ENCODE measurements at places on chromosomes 4 and X.

DNA sequence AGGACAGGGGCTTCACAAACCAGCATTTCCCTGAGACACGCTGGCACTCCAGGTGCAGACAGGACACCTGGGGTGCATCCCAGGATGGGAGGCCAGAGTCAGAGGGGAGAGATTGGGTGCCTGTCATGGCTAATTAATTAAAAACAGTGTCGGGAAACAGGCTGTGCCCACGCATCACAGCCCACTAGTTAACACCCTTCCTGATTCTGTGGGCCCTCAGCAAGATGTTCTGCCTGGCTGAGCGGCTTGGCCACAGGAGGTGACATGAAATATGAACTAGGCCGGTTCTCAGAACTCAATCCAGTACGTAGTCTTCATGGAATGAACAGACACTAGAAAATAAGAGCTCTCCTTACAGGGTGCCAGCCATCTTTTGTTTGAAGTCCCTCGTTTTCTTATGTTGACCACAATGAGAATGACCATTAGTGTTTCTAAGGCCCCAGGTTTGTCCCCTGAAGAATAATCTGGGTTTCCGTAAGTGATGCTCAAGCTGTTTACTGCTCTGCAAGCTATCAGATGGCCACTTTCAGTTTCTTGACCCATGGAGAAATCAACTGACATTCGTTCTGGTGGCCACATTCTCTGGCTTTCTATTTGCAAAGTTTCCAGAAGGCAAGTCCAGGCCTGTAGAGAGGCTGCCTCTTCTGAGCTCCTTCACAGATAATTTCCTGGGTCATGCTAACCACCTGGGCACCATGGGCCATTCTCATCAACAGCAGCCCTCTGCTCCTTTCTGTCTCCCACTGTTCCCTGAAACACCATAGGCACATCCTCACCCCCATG is 72.3 kb downstream of the SLC34A2 start:
- DNase-seq = no peak

DNA sequence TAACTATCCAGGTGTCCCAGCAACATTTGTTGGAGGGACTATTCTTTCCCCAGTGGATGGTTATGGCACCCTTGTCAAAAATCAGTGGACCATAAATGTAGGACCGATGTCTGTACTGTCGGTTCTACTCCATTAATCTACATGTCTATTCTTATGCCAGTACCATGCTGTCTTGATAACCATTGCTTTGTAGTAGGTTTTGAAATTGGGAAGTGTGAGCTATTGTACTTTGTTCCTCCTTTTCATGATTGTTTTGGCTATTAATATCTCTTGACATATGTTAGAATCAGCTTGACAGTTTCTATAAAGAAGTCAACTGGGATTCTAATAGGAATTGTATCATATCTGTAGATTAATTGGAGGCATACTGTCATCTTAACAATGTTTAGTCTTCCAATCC is 112.7 kb downstream of the HNRNPD start:
- no peak for DNase-seq

GRCh38 chr4:26208237-26208994 is 112.4 kb upstream of the RBPJ start:
- DNase-seq = no peak

- no peak for DNase-seq
Observed at GRCh38 chrX:55135171-55135570, 46.4 kb downstream of the PAGE2 start.

GRCh38 chrX:153882086-153882498 is 3.9 kb downstream of the L1CAM start:
- DNase-seq = no peak

- no peak for DNase-seq
Observed at GRCh38 chr4:136935305-136935704, 597.0 kb downstream of the PCDH18 start.

GRCh38 chrX:119523664-119524184 is 41.5 kb downstream of the STEEP1 start:
- DNase-seq = no peak

- DNase-seq = no peak
Observed at GRCh38 chr4:108751321-108751720, 11.5 kb downstream of the ETNPPL start.

DNA sequence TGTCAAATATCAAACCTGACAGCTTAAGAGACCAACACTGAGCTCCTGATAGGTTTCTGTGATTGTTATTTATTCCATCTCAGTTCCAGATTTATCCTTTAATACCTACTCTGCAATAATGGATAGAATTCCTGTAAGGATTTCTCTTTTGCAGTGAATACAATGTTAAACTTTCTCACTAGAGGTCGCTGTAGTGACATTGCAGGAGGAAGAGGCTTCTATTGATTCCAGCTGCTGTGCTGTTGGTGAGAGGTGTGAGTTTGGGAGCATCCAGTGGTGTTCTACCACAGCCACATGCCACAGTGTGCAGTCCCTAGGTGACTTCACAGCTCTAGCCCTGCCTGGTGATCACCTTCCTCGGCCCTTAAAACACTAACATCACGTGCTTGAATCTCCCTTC is 34.6 kb upstream of the DCAF8L2 start:
- no peak for DNase-seq

DNA sequence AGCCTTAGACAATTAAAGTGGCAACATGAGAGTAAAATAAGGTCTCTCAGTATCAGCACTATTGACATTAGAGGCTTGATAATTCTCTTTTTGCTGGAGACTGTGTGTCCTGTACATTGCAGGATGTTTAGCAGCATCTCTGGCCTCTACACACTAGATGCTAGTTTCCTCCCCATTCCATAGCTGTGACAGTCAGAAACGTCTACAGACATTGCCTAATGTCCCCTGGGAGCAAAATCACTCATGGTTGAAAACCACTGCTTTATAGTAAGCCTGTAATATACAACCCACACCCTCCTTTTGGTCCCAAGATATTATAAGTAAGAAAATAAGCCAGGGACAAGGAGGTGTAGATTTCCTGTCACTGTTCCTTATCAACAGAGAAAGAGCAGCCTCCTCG is 166.0 kb downstream of the FRMPD4 start:
- DNase-seq = no peak

- no peak for DNase-seq
Observed at GRCh38 chr4:185566425-185566824, 31.1 kb upstream of the PDLIM3 start.

GRCh38 chr4:31370866-31371465 is 650.8 kb downstream of the PCDH7 start:
- no peak for DNase-seq

DNA sequence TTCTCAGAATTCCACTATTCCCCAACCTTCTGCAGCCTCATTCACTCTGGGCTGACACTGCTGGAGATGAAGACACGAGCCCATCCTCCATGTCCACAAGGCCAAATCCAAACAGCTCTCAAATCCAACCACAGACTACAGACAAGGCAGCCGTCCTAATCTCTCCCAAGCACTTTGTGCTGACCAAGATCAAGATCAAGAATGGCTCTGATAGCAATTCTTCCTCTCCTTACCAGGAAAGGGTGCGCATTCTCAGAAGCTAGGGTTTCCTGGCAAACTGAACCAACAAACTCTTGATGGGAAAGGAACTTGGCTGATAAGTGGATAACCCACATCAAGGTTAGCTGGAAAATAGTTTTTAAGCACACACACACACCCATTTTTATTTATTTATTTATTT is 26.5 kb downstream of the RELL1 start:
- no peak for DNase-seq

DNA sequence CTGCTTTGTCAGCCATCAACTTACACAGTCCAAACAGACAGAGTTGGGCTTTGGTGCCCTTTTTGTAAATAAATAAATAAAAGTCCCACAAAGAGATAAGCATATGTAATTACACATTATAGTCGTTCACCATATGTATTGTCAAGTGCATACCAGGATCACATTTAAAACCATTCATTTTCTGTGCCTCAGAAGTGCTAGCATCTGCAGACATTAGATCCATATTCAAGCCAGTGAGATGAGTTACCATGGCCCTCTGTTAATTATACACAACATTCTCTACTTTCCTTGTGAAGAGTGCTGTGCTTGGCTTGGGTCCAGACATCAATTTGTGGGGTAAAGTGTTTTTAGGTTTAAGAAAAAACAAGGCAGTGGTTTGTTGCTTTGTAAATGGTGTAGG is 76.8 kb downstream of the ENOX2 start:
- DNase-seq = no peak

DNA sequence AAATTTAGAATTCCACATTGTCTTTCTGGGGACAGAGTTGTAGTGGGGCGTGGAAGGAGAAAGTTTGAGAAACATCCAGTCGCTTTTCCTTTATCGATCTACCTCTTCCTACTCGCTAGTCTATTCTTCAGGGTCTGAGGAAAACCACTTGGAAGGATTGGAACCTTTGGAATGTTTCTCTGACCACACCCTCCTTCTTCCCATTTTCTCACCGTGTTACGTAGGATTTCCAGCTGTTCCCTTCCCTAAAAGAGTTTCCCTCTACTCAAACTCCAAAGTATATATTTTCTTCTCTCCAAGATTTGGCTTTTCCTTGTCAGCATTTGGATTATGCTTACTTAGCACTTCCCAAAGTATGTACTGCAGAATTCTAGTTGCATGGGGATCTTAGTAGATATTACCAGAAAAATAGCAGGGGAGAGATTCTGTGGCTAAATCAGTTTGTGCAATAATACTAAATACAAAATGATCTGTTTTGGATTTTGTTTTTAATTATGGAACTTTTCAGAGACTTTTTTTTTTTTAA is 4.9 kb downstream of the ENPEP start:
- DNase-seq = no peak

- no peak for DNase-seq
Observed at GRCh38 chr4:8293131-8293975, 23.8 kb downstream of the HTRA3 start.

DNA sequence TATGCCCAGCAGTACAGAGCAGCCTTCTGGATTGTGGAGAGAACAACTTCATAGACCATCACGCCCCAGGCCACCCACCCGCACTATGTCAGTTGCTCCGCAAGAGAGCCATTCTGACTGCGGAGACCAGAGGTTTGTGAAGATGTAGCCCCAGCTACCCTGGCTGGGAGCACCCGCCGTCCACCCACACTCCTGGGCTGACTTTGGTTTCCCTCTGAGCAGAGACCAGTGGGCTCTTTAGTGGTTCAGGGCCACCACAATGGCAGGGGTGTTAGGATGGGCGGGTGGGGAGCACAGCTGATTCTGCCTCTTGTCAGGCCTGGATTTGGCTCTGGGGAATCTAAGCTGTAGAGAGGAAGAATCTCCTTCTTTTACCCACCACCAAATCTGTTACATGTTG is 313.4 kb downstream of the LDB2 start:
- DNase-seq = no peak

GRCh38 chr4:126778348-126778747 is 854.4 kb upstream of the INTU start:
- no peak for DNase-seq

DNA sequence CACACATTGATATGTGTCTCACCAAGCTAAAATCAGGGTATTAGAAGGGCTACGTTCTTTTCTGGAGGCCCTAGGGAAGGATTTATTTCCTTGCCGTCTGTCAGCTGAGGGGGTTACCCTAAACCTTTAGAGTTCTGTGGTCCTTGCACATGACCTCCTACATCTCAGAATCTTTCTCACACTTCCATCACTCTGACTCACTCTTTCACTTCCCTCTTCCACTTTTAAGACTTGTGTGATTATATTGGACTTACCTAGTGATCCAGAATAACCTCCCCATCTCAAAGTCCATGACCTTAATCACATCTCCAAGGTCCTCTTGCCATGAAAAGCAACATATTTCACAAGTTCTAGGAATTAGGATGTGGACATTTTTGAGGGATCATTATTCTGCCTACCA is 53.6 kb upstream of the FUNDC1 start:
- no peak for DNase-seq

- no peak for DNase-seq
Observed at GRCh38 chrX:120726294-120726693, 96.4 kb upstream of the C1GALT1C1 start.

DNA sequence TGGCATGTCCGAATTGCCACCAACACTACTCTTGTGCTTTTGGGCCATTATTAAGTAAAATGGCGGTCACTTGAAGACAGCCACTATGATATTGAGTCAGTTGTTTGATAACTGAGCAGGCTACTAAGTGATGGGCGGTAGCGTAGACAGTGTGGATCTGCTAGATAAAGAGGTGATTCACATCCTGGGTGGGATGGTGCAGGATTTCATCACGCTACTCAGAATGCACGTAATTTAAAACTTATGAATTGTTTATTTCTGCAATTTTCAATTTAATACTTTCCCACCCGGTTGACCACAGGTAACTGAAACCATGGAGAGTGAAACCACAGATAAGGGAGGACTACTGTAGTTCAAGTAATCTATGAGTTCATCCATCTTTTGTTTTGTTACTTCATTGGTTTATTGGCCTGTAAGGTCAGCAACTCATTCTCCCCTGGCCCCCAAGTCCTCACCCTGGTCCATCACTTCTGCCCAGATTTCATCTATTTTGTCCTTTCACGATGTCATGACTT is 2.9 kb downstream of the ARAF start:
- no peak for DNase-seq

GRCh38 chr4:3044870-3045819 is 29.2 kb downstream of the HTT-AS start:
- DNase-seq = peak; percentile 59

DNA sequence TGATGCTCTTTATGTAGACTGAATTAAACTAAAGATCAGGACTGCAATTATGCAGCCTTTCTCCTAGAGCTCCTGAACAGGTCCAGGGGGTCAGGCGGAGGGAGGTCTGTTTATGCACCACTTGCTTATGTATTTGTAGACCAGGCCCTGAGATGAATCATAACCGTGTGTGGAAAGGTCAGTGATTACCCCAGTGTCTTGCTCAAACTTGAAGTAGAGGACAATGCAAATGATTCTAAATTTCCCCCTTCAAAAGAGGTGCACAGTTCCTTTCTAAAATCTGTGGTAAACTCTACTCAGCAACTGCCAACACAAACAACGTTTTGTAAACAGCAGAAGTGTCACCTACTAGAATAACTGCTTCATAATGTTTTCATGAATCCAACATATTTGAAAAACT is 13.0 kb upstream of the TBC1D9 start:
- no peak for DNase-seq

GRCh38 chr4:95204873-95205272 is 343.9 kb downstream of the UNC5C start:
- DNase-seq = no peak

DNA sequence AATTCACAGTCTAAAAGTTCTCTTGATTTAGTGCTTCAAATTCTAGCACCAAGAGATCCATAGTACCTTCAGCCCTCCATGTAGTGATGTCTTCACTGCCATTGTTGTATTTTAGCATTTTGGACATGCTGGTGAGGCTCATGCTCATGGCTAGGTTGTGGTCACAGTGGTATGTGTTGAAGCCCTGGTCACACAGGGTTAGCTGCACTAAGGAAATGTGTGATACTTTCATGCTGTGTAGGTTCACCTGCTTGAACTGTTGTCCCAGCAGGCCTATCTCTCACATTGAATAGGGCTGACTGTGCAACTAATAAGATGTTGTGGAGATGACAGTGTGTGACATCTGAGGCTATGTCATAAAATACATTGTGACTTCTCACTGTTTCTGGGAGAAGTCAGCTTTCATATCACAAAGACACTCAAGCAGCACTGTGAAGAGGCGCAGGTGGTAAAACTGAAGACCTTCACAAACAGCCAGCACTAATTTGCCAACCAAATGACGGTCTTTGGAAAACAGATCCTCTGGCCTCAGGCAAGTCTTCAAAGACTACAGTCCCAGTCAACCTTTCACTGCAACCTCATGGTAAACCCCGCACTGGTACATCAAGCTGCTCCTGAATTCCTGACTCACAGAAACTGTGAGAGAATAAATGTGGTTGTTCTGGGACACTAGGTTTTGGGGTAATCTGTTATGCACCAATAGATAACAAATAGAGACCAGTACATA is 17.4 kb upstream of the ADH4 start:
- DNase-seq = no peak

- no peak for DNase-seq
Observed at GRCh38 chrX:119617517-119618164, 11.4 kb upstream of the NKRF start.

GRCh38 chrX:17095161-17095560 is 148.7 kb downstream of the REPS2 start:
- no peak for DNase-seq
